Right ventricle myocardium inferior (tissue), 1 donor: ENCODE measurements at places on chromosomes 6 and 20. TPM values are rescaled to one million over a fixed set of nuclear protein-coding genes. Genes with fewer than 3 reads are reported as not detected.

GRCh38 chr6:20960067-20960466, 425.8 kb downstream of the CDKAL1 start:
- DNase-seq = no peak

Gene BTN1A1
- total RNA-seq = not detected

DNA sequence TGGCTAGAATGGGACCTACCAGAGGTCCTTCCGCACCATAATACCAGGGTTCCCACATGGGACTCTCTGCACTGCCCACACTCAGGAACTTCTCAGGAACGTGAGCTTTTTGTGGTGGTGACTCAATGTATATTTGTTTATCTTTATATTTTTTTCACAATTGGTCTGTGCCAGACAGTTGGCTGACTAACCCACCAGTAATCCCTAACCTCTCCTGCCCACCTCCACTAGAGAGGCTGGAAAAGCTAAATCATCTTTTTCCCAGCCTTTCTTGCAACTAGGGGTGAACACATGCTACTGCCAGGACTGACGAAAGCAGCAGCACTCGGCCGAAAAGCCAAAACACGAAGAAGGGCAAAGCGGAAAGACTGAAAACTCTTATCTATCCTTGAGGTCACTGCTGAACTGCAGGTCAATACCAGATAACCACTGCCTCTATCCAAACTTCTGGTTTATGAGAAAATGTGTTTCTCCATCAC, 112.9 kb downstream of the TRERF1 start:
- no peak for DNase-seq

Gene BTNL2
- not detected for total RNA-seq

Gene DEFB132
- not detected for total RNA-seq

DNA sequence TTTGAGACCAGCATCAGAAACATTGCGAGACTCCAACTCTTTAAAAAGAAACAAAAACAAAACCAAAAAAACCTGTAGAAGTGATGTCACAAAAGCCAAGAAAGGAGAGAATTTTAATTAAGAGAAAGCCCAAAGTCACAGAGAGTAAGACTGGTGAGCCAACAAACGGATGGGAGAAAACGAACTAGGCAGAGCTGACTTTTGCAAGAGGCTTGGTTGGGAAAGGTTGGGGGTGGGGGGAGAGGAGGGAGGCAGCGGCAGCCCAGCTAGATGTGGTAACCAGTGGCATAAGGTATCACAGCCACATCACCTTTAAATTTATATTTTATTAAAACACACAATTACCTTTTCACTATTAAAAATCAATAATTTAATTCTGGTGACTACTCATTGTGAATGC, 23.5 kb downstream of the NOL7 start:
- no peak for DNase-seq

Gene HEY2
- 57.5 TPM for total RNA-seq

Gene RAB23
- total RNA-seq = 12.0 TPM

Gene SNAP25
- total RNA-seq = not detected

Gene RCAN2
- 273 TPM for total RNA-seq

Gene IMPG1
- not detected for total RNA-seq

Gene GSTA2
- total RNA-seq = not detected
